Mesothelial cell of epicardium (in vitro differentiated cells): ENCODE measurements at places on chromosomes 3 and 15. TPM values are rescaled to one million over a fixed set of nuclear protein-coding genes. Genes with fewer than 3 reads are reported as not detected.

DNA sequence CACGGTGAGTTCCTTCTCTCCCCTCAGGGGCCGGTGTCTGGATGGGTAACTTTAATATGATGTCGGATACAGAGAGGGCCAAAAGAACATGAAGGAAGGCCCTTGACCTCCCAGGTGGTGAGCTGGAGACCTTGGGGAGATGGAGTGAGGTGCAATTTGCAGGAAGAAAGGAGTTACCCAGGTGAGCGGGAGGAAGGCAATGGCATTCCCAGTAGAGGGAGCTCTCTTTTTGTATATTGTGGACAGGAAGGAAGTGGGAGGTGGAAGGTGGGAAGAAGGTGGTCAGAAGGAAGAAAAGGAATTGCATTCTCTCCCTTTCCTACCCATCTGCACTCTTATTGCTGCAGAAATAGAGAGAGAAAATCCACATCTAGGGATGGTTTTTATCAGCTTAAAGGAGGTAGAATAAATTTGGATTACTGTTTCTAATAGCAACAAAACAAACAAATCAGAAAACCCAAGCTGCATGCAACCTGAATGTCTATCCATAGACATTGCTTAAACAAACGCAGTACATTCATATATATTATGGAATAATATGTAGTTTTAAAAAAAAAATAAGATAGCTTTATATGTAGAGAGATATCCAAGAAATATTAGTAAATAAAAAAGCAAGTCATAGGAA lies 169.0 kb upstream of the TSC22D2 start:
- DNase-seq, result no peak
- H3K4me3 ChIP-seq, result no peak overlapping the region
- H3K27me3 ChIP-seq, result no peaks in the 10 kb centered on the region
- H3K4me1 ChIP-seq, result peaks cover 61% of the 10 kb centered on the region

Gene CCRL2
- not detected in 3 replicates for total RNA-seq

Gene NR1I2
- 0.07 to 0.20 TPM (median 0.11 TPM) in 3 replicates for total RNA-seq

DNA sequence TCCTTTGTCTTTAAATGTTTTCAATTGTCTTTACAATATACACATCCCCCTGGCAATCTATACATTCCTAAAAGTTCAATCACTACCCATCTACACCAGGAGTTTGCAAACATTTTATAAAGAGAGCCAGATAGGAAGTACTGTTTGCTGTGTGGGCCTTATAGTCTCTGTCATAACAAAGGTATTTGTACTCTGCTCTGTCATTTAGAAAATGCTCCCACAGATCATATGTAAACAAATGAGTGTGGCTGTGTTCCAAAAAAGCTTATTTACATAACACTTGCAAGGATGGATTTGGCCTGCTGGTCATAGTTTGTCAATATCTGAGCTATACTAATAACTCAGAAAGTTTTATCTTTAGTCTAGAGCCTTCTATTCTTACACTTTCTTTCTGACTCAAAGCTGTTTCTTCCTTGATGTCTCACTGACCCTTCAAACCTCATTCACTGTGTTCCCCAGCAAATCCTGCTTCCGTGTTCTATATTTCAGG lies 511.9 kb downstream of the GBE1 start:
- H3K27ac ChIP-seq, result peak overlapping the region; percentile 2
- H3K36me3 ChIP-seq, result no peaks in the 10 kb centered on the region
- DNase-seq, result no peak
- H3K4me3 ChIP-seq, result no peak overlapping the region
- peaks cover 25% of the 10 kb centered on the region for H3K4me1 ChIP-seq

Gene C3orf49
- not detected in 3 replicates for total RNA-seq

Gene ST3GAL6
- 9.0 to 14.1 TPM (median 11.1 TPM) in 3 replicates for total RNA-seq

Gene RAB27A
- 9.5 to 13.1 TPM (median 12.1 TPM) in 3 replicates for total RNA-seq

DNA sequence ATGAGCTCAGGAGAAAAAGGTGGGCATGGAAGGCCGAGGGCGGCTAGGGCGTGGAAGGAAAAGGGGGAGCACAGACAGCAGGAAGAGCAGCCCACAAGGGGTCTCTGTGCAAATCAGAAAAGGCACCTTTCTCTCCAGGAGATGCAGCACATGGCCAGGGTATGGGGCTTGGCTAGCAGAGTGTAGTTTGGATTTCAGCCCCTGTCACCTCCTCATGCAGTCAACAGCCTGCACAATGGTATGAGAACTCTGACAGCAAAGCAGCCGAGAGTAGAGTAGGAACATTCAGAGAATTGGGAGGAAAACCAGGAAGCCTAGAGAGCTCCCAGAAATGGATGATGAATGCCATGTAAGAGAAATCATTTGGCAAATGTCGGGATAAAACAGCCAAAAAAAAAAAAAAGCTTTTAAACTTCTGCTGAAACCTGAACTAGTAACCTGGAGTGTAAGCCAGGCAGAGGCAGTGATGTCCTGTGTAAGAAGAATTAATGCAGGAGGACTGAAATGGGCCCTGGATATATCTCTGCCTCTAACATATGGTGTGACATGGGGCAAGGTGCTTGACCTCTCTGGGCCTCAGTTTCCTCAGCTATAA lies 25.7 kb downstream of the FSTL1 start:
- DNase-seq, result no peak
- H3K27ac ChIP-seq, result peak overlapping the region; percentile 99
- peaks cover 15% of the 10 kb centered on the region for H3K36me3 ChIP-seq

- no peaks in the 10 kb centered on the region for H3K36me3 ChIP-seq
- DNase-seq, result no peak
- H3K27ac ChIP-seq, result no peak overlapping the region
- no peak overlapping the region for H3K4me3 ChIP-seq
Observed at GRCh38 chr3:117848606-117849005, 1139.0 kb downstream of the TUSC7 start.

DNA sequence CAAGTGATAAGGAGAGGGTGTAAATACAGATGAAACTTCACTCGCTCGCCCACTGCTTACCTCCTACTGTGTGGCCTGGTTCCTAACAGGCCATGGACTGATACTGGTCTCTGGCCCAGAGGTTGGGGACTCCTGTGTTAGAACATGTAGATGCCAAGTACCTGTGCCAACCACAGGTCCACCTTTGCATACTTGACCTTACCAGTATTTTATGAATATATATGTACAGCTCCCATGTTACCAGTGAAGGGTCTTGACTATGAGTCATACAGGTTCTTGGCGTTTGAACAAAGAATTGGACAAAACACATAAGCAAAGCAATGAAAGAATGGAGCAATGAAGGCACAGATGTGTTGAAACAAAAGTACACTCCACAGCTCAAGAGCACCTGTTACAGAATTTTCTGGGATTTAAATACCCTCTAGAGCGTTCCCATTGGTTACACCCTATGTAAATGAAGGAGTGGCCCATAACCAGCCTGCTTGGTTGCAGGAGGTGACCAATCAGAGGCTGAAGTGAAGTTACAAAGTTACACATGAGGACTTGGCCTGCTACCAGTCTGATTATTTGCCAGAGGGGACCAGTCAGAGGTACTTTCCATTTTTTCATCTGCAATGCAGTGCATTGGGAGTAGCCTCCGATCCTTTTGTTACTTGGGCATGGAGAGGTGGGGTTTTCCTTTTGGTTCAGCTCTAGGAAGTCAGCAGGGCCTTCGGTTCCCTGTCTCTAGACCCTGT lies 1.7 kb upstream of the GFM1 start:
- peaks cover 11% of the 10 kb centered on the region for H3K4me1 ChIP-seq
- H3K27ac ChIP-seq, result no peak overlapping the region
- H3K4me3 ChIP-seq, result no peak overlapping the region
- DNase-seq, result no peak
- H3K36me3 ChIP-seq, result peaks cover 3% of the 10 kb centered on the region

GRCh38 chr3:149145974-149146373 lies 16.5 kb downstream of the HPS3 start:
- no peak overlapping the region for H3K27ac ChIP-seq
- H3K36me3 ChIP-seq, result peaks cover 43% of the 10 kb centered on the region
- H3K4me1 ChIP-seq, result no peaks in the 10 kb centered on the region
- DNase-seq, result no peak
- H3K4me3 ChIP-seq, result no peak overlapping the region

Gene ESYT3
- total RNA-seq, result 5.9 to 6.9 TPM (median 6.8 TPM) in 3 replicates

DNA sequence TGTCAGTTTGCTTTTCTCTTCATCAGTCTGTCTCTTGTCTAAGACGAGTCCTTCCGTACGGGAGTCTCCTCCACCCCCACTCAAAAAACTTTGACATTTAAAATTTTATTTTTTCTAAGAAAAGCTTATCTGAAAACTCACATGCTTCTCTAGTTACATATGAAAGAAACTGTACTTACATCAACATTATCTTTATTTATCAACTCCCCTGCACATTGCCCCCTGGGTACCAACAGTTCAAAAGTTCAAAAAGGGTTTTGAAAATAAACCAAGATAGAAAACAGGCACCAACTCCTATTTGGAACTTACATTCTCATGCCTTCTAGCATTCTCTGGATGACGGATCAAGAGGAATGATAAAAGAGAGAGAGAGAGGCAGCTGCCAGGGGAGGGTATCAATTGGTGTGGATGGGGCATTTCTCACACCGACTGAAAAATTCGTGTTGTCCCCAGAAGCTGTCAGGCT lies 182.5 kb downstream of the FOXP1 start:
- no peaks in the 10 kb centered on the region for H3K27me3 ChIP-seq
- no peak overlapping the region for H3K4me3 ChIP-seq
- no peak for DNase-seq
- H3K36me3 ChIP-seq, result no peaks in the 10 kb centered on the region

GRCh38 chr15:69524814-69525213 lies 72.2 kb downstream of the RPLP1 start:
- H3K27ac ChIP-seq, result no peak overlapping the region
- H3K4me3 ChIP-seq, result no peak overlapping the region
- H3K27me3 ChIP-seq, result peaks cover 24% of the 10 kb centered on the region
- DNase-seq, result no peak
- H3K36me3 ChIP-seq, result no peaks in the 10 kb centered on the region

Gene BCHE
- total RNA-seq, result 3.8 to 6.4 TPM (median 4.6 TPM) in 3 replicates

DNA sequence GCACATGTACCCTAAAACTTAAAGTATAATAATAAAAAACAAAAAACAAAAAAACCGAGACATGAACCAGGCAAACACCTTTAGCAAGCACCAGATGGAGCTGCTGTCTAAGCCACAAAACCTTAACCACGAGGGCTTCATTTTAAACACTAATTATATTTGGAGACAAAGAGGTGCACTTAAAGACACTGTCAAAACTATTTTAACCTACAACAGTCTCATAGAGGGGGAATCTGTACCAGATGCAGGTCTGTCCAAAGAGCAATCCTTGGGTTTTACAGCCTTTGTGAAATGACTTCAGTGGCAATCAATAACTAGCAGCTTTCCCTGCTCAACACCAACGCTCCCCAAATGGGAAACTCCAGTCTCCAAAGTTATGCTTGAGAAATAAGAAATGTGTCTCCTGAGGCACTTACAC lies 115.7 kb upstream of the TSPAN3 start:
- H3K27ac ChIP-seq, result peak overlapping the region; percentile 80
- no peaks in the 10 kb centered on the region for H3K27me3 ChIP-seq

Gene TRMT10C
- 26.1 to 29.2 TPM (median 26.3 TPM) in 3 replicates for total RNA-seq

GRCh38 chr3:24765399-24765798 lies 270.7 kb upstream of the THRB start:
- DNase-seq, result no peak
- no peaks in the 10 kb centered on the region for H3K36me3 ChIP-seq
- no peaks in the 10 kb centered on the region for H3K27me3 ChIP-seq

Gene C3orf85
- not detected in 3 replicates for total RNA-seq

GRCh38 chr3:136950623-136951022 lies 7.2 kb upstream of the IL20RB start:
- H3K27me3 ChIP-seq, result no peaks in the 10 kb centered on the region
- no peak for DNase-seq
- H3K36me3 ChIP-seq, result peaks cover 9% of the 10 kb centered on the region
- H3K4me3 ChIP-seq, result no peak overlapping the region
- H3K27ac ChIP-seq, result no peak overlapping the region

DNA sequence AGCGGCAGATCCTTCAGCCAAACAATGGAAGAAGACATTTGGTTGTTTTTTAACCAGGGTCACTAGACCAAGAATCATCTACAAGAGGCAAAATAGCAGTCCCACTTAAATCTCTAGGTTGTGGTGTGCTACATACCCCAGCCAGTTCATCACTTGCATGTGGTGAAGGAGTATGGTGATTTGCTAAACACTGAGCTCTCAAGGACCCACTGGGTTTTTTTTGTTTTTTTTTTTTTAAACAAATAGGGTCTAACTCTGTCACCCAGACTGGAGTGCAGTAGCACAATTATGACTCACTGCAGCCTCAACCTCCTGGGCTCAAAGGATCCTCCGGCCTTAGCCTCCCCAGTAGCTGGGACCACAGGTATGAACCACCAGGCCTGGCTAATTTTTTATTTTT lies 508.0 kb downstream of the FOXP1 start:
- no peaks in the 10 kb centered on the region for H3K36me3 ChIP-seq
- H3K27me3 ChIP-seq, result no peaks in the 10 kb centered on the region
- H3K4me1 ChIP-seq, result peaks cover 34% of the 10 kb centered on the region
- DNase-seq, result no peak
- no peak overlapping the region for H3K4me3 ChIP-seq

- DNase-seq, result peak; percentile 88
- H3K4me3 ChIP-seq, result no peak overlapping the region
- no peak overlapping the region for H3K27ac ChIP-seq
Observed at GRCh38 chr3:141460097-141460704, 26.6 kb upstream of the RASA2 start.

Gene SLCO2A1
- total RNA-seq, result 20.5 to 25.5 TPM (median 24.1 TPM) in 3 replicates

GRCh38 chr3:123687286-123687685 lies 102.4 kb upstream of the HACD2 start:
- H3K27ac ChIP-seq, result no peak overlapping the region
- H3K27me3 ChIP-seq, result no peaks in the 10 kb centered on the region
- H3K4me3 ChIP-seq, result no peak overlapping the region
- peaks cover 19% of the 10 kb centered on the region for H3K4me1 ChIP-seq

GRCh38 chr3:126133606-126134005 lies 46.8 kb downstream of the ALDH1L1 start:
- no peaks in the 10 kb centered on the region for H3K4me1 ChIP-seq
- no peak overlapping the region for H3K4me3 ChIP-seq
- peaks cover 9% of the 10 kb centered on the region for H3K27me3 ChIP-seq

Gene RTP4
- total RNA-seq, result 0.75 to 1.1 TPM (median 0.83 TPM) in 3 replicates

DNA sequence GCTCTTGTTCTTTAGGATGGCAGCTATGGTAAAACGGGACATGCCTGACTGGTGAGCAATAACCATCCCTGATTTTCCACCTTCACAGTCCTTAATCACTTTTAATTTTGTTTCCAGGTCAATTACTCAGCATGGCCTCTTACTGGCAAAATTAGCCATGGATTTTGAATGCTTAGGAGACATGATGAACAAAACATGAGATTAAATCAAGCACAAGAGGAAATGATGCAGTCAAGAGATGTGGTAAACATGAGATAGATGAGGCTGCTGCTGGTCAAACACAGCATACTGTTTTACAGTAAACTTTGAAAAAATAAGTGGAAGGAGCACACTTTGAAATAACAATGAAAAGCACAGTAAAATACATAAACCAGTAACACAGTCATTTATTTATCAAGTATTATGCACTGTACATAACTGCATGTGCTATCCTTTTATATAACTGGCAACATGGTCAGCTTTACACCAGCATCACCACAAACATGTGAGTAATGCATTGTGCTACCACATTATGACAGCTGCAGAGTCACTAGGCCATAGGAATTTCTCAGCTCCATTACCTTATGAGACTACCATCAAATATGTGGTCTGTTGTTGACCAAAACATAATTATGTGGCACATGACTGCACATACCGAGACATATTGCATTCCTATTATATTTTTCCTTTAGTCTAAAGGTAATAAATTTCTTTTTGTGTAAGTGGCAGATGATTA lies 30.1 kb upstream of the ZNF502 start:
- peaks cover 40% of the 10 kb centered on the region for H3K36me3 ChIP-seq
- H3K27ac ChIP-seq, result no peak overlapping the region
- no peak overlapping the region for H3K4me3 ChIP-seq
- peaks cover 1% of the 10 kb centered on the region for H3K27me3 ChIP-seq

Gene SPTBN5
- 2.1 to 2.7 TPM (median 2.3 TPM) in 3 replicates for total RNA-seq

Gene NLGN1
- 3.1 to 4.2 TPM (median 3.7 TPM) in 3 replicates for total RNA-seq
